ENCODE measurements at places on chromosomes 7 and 10.

- no peak for DNase-seq
Observed at GRCh38 chr10:28253169-28253785, 49.6 kb downstream of the MPP7 start.

DNA sequence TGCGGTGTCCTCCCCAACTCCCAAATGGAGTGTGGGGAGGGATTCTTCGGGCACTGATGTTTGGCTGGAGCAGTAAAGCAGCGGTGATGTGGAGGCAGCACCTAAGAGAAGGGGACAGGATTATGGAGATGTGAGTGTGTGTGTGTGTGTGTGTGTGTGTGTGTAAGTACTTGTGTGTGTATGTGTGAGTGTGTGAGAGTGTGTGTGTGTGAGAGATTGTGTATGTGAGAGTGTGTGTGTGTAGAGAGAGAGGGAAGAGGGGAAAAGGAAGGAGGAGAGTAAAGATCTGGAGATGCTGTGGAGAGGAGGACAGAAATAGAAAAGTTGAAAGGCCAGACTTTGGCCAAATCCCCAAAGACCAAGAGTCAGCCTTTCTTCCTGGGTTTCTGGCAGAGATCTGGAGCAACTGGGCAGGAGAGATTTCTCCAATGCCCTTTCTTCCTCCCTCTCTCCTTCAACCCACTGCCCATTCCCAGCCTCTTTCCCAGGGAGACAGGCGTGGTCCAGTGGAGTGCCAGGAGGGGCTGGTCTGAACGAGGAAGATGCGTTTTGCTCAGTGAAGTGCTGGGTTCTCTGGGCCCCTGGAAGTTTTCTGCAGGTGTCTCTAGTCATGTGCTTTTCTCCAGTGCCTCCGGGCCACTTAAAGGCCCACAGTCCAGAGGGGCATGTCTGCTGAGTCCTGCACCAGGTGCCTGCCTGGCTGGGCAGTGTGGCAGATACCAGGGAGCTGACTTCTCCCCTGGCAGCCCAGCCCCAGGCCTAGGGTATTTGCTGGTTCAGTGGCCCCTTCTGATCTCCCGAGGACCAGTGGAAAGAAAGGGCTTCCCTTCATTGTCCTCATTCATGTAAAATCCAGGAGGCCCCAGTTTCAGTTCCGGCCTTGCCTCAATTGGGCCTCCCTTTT is 60.5 kb downstream of the HK1 start:
- no peak for DNase-seq

DNA sequence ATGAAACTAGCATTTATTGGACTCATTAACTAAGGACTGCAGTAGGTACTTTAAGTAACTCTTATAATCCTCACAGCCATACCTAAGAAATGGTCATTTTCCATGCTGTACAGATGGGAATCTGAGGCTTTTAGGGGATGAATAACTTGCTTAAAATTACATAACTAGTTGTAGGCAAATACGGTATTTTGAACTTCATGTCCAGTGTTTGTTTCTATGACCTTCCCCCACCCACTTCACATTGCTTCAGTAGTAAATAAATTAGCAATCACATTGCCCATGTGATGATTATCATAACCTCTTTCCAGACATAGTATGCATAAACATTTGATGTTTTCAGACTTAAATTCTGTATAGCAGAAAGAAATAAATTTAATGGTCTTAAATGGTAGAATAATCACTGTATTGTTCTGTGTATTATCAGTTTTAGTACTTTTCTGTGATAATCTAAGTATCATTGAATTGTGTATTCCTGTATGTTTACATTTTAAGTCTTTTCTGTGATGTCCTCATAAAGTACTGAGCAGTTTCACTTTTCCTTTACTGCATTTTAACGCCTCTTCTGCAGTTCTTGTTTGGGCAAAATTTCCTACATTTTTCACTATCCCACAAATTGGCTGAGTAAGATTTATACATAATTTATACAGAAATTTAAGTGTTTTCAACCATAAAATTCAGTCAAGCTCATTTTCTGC is 48.3 kb downstream of the ANKIB1 start:
- DNase-seq: no peak

- DNase-seq: no peak
Observed at GRCh38 chr7:12929476-12930140, 242.2 kb downstream of the ARL4A start.

DNA sequence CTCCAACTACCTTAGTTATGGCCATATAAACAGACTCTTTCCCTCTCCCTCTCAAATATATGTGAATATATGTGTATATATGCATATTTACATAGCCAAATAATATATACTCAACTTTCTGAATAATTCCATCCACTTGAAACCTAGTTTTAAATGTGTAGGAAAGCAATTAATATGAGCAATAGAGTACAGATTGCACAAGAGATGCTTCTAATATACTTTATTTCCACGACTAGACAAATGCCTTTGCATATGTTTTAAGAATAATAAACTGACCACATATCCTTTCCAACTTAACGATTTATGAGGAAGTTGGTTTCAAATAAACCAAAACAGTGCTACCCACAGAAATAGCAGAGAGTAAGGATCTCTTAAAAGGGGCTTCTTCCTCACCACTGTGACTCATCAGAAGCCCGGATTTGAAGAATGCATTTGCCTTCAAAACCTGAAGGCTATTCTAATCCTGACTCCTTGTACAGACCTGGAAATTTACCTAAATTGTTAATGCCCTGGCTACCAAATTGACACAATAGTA is 266.3 kb downstream of the AHR start:
- DNase-seq: no peak

- no peak for DNase-seq
Observed at GRCh38 chr7:7516156-7516555, 19.5 kb downstream of the COL28A1 start.

DNA sequence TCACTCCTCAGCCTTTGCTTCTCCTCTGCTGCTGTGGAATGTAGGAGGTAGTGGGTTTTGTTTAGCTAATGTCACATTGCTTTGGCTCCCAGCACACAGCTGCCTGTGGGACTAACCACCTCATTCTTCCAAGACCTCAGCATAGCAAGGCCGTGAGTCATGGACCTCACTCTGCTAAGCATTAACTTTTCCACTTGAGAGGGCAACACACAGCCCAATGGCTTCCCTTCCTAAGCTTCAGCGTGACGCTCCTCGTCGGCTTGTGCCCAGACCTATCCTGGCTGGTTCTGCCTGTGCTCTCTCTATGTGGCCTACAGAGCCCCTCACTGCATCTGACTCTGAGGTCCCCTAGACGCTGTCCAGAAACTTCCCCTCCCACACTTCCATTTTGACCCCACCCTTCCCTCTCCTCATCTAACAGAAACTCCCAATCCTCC is 23.3 kb downstream of the MYOF start:
- DNase-seq: no peak

DNA sequence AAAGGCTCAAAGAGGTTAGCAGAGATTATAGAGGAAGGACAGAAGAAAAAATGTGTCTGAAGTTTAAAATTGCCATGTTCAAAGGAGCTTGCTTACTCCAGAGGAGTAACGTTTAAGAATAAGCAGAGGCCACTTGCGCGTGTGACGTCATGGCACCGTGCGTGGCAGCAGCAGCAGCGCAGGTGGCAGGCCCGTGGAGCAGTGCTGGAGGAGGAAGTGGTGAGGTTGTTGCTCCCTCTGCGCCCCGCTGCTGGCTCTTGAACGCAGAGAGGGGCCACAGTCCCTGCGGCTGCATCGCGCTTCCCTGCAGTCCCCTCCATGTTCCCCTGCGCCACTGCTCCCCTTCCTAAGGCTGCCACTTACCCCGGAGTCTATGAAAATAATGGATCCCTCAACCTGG is 37.5 kb downstream of the GDI2 start:
- DNase-seq: no peak

GRCh38 chr7:113799896-113800295 is 118.9 kb downstream of the PPP1R3A start:
- no peak for DNase-seq

DNA sequence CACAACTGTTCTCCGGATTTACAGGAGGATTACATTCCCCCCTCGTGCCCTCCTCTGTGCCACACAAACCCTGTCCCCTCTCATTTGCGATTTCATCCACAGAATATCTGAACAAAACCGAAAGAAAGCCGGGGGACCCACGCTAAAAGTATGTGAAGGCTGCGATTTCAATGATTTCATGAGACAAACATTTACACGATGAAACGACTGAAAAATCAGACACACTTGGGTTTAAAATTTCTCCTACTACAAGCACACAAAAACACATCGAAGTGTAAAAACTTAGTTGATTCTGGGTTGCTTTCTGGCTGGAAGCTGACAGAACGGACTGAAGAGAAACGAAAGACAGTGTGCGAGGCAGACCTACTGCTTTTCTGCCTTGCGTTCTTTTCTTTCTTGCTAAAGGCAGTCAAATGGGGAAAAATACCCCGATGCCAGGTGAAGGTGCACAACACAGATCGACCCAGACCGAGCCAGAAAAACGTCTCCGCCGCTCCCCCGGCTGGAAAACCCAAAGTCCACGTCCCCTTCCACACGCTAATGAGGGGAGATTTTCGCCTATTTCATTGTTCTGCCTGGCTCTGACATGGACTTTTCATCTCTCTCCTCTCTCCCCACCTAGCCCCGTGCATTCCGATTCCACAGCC is 1.2 kb downstream of the HIPK2 start:
- peak; percentile 52 for DNase-seq

- DNase-seq: no peak
Observed at GRCh38 chr7:157579425-157579824, 242.6 kb downstream of the DNAJB6 start.

- no peak for DNase-seq
Observed at GRCh38 chr7:138440460-138440859, 19.6 kb upstream of the TRIM24 start.

DNA sequence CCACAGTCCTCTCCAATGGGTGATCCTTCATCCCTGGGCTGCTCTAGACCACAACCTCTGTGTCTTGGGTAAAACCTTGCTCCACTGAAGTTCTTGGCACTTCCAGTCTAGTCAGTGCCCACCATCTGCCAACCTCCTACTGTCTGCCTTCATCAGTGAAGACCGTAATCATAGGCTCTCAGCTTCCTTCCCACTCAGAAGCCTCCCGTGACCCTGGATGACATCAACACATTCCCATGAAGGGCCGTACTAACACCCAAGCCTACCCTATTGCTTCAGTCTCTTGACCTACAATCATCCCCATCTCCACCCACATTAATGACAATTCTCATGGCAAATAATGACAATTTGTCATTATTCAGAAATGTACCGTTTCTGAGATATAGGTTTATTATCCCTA is 27.6 kb upstream of the GARS1 start:
- no peak for DNase-seq

DNA sequence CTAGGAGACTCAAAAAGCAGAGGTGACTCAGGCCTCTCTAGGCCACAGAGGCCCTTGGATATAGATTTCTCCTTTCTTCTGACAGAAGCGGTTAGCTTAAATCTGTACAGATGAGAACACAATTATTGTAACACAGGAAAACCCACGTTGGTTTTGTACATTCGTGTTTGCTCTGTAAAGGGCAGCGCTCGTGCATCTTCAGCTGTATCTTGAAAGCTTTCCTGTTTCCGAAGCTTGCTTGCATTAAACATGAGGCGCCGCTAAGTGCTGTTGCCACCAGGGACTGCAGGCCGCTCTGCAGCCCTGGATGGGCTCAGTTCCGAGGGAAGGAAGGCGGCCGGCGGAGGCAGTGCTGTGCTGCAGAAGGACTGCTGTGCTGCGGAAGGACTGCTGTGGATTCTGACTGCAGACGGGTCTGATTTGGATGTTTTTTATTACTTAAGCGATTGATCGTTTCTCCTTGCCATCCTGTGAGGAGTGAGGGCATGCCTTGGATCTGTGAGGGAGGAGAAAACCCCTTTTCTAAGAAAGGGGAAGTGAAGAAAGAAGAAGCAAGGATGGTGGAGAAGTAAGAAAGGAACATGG is 53.3 kb downstream of the FHIP2A start:
- peak; percentile 74 for DNase-seq

- DNase-seq: no peak
Observed at GRCh38 chr10:75977139-75977538, 545.7 kb downstream of the LRMDA start.

GRCh38 chr7:113819474-113819873 is 99.3 kb downstream of the PPP1R3A start:
- no peak for DNase-seq

- no peak for DNase-seq
Observed at GRCh38 chr10:92790440-92790839, 57.9 kb upstream of the EXOC6 start.

DNA sequence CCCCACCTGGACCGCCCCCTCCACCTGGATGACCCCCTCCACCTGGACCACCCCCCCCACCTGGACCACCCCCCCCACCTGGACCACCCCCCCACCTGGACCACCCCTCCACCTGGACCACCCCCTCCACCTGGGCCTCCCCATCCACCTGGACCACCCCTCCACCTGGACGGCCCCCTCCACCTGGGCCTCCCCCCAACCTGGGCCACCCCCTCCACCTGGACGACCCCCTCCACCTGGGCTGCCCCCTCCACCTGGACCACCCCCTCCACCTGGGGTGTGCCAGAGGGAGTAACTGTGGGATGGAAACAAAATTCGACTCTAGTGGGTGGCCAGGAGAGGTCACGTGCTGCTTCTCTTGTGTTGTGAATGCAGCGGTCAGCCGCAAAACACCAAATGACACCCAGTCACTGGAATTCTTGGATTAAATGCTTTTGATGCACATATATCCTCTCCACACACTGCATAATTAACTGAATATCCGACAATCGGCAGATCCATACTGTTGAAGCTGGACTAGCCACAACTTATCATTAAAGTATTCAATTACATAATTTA is 316.7 kb downstream of the PTPRN2 start:
- no peak for DNase-seq

All from ecto neural progenitor cell (in vitro differentiated cells).